ENCODE measurements at places on chromosomes 7 and 10. TPM values are rescaled to one million over a fixed set of nuclear protein-coding genes. Genes with fewer than 3 reads are reported as not detected.
A peak's percentile ranks its signal among the peaks of the same experiment; 100 is the strongest.

- no peak overlapping the region for H3K4me3 ChIP-seq
- no peaks in the 10 kb centered on the region for H3K4me1 ChIP-seq
- no peak overlapping the region for H3K27ac ChIP-seq
- DNase-seq, result no peak
Observed at GRCh38 chr7:51376420-51377092, 59.9 kb upstream of the COBL start.

GRCh38 chr7:75650681-75651080 lies 88.1 kb downstream of the HIP1 start:
- H3K4me1 ChIP-seq, result no peaks in the 10 kb centered on the region
- H3K36me3 ChIP-seq, result no peaks in the 10 kb centered on the region
- no peak overlapping the region for H3K27ac ChIP-seq
- no peaks in the 10 kb centered on the region for H3K27me3 ChIP-seq

Gene PKD2L1
- total RNA-seq, result not detected

Gene NODAL
- not detected for total RNA-seq

DNA sequence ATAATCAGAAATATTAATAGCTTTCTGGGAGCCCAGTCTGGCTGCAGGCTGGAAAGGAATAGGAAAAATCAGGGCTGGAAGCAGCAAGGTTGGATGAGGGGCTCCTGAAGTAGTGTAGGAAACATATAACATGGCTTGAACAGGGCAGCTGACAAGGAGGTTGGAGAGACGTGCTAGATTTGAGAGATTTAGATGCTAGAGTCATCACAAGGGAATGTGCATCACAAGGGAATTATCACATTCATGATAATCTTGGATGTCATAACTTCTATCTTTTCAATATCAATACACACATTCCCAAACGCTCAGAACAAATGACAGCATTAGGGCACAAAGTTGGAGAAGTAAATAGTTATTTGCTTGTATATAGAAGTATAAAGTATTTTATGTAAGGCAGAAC lies 120.9 kb upstream of the EGFR start:
- no peak overlapping the region for H3K4me3 ChIP-seq
- no peak overlapping the region for H3K27ac ChIP-seq
- H3K27me3 ChIP-seq, result no peaks in the 10 kb centered on the region
- no peaks in the 10 kb centered on the region for H3K4me1 ChIP-seq
- DNase-seq, result no peak
- no peaks in the 10 kb centered on the region for H3K36me3 ChIP-seq

Gene GSTO1
- 125 TPM for total RNA-seq

DNA sequence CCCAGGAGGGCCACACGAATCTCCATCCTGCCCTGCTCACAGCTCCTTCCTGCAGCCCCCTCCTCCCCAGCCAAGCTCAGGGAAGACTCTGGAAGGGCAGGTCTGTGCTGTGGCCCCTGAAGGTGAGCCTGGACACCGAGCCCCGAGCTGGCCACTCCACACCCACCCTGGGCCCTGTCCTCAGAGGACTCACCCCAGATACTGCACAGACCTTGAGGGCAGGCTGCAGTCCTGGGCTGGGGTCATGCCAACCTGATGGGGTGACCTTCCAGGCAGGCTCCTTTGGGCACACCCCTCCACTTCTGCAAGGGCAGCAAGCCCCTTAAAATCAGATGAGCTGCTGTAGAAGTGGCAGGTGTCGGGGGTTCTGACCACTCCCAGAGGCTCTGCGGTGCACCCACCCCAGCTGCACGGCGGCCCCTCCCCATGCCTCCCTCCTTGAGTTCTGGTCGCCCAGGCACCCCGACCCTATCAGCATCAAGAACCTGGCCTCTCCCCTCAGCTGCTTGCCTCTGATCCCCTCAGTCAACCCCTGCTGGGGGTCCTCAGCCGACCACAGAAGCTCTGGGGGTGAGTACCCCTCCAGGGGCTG lies 24.3 kb downstream of the YKT6 start:
- H3K4me1 ChIP-seq, result no peaks in the 10 kb centered on the region
- DNase-seq, result no peak
- H3K27me3 ChIP-seq, result peaks cover 2% of the 10 kb centered on the region
- no peak overlapping the region for H3K27ac ChIP-seq
- no peaks in the 10 kb centered on the region for H3K36me3 ChIP-seq

Gene GPNMB
- total RNA-seq, result 0.83 TPM

- peaks cover 5% of the 10 kb centered on the region for H3K4me1 ChIP-seq
- H3K27ac ChIP-seq, result no peak overlapping the region
Observed at GRCh38 chr10:13270877-13271551, 28.9 kb downstream of the PHYH start.

- peaks cover 2% of the 10 kb centered on the region for H3K4me1 ChIP-seq
- no peaks in the 10 kb centered on the region for H3K27me3 ChIP-seq
- peaks cover 60% of the 10 kb centered on the region for H3K36me3 ChIP-seq
- H3K27ac ChIP-seq, result no peak overlapping the region
- H3K4me3 ChIP-seq, result no peak overlapping the region
- DNase-seq, result no peak
Observed at GRCh38 chr7:149489391-149490024, 8.1 kb downstream of the ZNF746 start.

DNA sequence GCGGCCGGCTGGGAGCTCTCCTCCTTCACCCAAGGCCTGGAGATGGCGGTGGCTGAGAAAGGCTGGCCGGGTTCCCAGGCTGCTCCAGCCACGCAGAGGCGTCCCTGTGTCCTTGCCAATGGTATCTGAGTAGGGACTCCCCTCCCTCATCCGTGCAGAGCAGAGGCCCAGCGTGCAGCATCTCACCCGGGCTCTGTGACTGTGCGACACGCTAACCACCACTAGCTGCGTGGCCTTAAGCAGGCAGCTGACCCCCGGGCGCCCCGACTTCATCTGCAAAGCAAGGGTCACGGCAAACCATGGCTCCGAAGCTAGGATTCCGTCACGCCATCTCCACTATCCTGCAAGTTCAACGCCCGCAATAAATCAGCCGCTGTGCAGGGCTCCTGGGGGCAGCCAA lies 47.2 kb upstream of the TNRC18 start:
- H3K27me3 ChIP-seq, result no peaks in the 10 kb centered on the region
- H3K4me3 ChIP-seq, result no peak overlapping the region
- H3K27ac ChIP-seq, result no peak overlapping the region
- H3K4me1 ChIP-seq, result no peaks in the 10 kb centered on the region

GRCh38 chr10:50511492-50512213 lies 112.1 kb downstream of the SGMS1 start:
- H3K27me3 ChIP-seq, result no peaks in the 10 kb centered on the region
- peaks cover 2% of the 10 kb centered on the region for H3K36me3 ChIP-seq
- H3K4me3 ChIP-seq, result peak overlapping the region; percentile 16
- peaks cover 64% of the 10 kb centered on the region for H3K4me1 ChIP-seq

DNA sequence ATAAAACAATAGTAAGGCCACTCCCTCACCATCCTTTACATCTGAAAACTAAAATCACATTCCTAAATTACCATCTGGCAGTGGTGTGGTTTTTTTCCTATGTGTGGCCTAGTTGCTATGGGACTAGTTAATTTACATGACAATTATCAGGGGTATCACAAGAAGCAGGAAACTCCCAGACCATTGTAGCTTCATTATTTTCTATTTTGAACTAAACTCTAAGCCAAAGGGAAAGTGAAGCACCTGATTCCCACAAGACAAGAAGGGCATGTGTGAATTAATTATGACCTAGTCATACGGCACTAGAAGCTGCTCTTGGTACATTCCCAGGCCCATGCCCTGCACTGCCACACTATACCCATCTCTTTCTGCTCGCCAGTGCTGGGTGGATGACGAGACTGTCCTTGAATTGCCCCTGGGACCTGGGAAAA lies 103.4 kb downstream of the ATXN7L1 start:
- H3K27ac ChIP-seq, result no peak overlapping the region
- DNase-seq, result no peak
- no peaks in the 10 kb centered on the region for H3K36me3 ChIP-seq
- H3K27me3 ChIP-seq, result peaks cover 13% of the 10 kb centered on the region
- no peaks in the 10 kb centered on the region for H3K4me1 ChIP-seq

Data from activated T-helper 1 cell treated with anti-CD3 and anti-CD28 coated beads, Interleukin-12 subunit alpha, Interleukin-12 subunit beta, Interleukin-2, Interleukin-4 antibody, amounts not matched to agents 30 ng/mL and 10 ng/mL and 1 ng/mL, durations not matched to agents 14 hours and 24 hours and 36 hours (primary cell).